ENCODE measurements at places on chromosomes 13 and 19.

GRCh38 chr13:74450964-74451363 lies 316.8 kb upstream of the KLF12 start:
- no peak for DNase-seq

DNA sequence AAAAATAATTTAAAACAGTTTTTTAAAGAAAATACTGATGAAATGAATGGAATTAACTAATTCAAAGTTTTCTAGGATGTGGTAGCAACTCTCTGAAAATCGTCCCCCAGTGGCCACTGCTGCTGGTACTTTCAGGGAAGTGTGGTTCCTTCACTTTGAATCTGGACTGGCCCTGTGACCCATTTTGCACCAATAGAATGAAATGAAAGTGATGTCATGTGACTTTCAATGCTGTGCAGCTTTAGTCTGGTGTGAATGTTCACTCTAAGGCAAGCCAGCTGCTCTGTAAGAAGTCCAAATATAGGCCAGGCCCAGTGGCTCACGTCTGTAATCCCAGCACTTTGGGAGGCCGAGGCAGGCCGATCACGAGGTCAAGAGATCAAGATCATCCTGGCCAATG lies 26.4 kb upstream of the HNRNPA1L2 start:
- no peak for DNase-seq

GRCh38 chr19:33849551-33850147 lies 53.0 kb downstream of the KCTD15 start:
- DNase-seq, result no peak

GRCh38 chr19:24064175-24064574 lies 22.8 kb upstream of the ZNF254 start:
- DNase-seq, result no peak

- DNase-seq, result no peak
Measured at GRCh38 chr19:29855741-29856500, 44.1 kb downstream of the CCNE1 start.

- no peak for DNase-seq
Measured at GRCh38 chr13:67614013-67614412, 383.9 kb upstream of the PCDH9 start.

- no peak for DNase-seq
Measured at GRCh38 chr13:111245576-111246384, 74.7 kb upstream of the TEX29 start.

GRCh38 chr13:58978331-58978730 lies 1185.4 kb downstream of the DIAPH3 start:
- DNase-seq, result no peak

DNA sequence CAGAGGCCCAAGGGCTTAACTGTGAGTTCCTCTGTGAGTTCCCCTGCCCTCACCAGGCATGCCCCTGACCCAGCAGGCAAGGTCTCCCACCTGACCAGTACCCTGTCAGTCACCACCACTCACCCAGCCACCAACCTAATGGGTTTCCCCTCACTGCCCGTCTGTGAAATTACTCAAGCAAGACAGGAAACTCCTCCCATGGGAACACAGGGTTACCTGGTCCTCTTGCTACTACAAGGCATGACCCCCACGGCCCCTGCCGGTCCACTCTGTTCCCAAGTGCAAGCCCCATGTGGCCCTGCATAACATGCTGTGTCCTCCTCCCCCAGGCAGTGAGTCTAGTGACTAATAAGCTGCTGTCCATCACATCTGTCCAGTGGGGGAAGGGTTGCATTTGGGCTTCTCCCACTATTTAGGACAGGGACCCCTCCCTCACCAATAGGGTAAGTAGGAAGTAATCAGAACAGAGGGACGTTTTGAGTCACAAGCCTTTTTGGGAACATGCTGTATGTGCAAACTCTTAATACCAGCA lies 8.0 kb upstream of the DHRS12 start:
- no peak for DNase-seq

DNA sequence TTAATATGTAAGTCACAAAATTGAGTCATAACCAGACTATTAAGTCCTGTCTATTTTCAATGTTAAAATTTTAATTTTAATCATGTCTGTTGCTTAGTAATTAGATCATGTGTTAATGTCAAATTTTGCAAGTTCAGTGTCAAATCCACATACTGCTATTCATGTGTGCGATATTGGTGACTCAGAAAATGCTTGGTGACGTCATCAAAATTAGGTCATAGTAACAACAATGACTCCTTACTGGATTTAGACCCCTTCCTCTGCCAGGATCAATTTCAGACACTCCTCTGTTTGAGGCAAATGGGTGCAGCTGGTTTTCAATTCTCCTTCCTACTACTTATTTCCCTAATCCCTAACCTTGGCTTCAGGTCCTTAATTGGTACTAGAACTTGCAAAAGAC lies 1394.3 kb upstream of the SLC10A2 start:
- no peak for DNase-seq

DNA sequence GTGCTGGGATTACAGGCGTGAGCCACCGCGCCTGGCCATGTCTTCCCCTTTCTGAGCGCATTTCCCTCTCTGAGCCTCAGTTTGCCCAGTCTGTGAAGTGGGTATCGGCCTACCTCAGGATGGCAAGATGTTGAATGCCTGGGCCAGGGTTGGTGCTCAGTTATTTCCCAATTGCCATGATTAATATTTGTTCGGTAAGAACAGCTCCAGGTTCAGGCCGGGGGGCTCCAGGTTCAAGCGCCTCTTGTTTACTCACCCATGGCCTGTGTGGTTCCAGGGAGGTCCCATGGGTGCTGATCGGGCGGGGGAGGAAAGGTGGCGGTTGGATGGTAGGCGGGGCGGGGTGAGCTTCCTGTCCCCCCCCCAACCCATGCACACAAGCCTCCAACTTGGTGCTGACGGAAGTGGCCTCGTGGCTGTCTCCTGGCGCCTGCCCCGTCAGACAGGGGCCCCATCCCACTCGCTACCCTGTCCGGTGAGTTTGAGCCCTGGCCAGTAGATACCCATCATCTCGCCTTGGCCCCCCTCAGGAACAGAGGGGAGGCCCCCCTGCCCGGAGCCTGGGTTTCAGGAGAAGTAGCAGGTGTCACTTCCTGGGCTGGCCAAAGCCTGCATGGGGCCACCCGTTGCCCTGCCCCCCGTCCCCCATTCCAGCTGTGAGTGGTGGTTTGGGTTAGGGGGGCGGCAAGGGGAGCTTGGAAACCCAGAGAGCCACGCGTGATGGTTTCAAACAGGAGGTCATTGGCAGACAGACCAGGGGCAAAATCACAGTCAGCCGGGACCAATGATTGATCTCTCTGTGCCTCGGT lies at the start of gene FCHO1:
Gene FCHO1 (plus strand): TSS at position 375 of the 809 bp plus-strand sequence. CDS start 3,688 bp downstream, outside the sequence.
- no peak for DNase-seq

DNA sequence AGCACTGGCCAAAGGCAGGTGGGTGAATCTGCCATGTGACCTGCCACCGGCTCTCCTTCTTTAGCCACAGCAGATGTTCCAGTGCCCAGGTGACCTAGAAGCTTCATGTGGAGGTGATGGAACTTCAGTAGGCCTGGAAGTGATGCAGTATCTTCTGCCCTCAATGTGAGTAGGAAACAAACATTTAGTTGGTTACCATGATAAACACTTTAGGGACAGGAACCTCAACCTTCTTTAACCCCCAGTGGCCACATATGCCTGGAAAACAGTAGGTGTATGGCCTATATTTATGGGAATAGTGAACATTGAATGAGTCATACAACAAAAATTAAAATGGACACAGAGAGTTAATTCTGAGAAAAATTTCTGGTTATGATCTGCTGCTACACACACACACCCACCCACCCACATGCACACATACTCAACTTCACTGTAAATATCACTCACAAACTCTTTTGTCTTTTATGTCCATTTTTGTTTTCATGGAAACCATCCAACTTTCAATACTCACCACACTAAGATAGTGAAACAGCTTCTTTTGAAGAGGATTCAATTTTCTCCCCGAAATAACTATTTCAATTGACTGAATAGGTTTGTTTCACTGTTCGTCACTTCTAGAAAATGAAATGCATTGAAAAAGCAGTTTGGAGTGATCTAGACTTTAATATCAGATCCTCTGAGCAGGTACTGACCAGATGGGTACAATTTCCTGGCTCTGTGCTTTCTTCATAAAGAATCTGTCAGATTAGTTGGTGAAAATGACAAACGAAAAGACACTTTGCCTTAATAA lies 97.3 kb downstream of the STARD13 start:
- DNase-seq, result no peak

DNA sequence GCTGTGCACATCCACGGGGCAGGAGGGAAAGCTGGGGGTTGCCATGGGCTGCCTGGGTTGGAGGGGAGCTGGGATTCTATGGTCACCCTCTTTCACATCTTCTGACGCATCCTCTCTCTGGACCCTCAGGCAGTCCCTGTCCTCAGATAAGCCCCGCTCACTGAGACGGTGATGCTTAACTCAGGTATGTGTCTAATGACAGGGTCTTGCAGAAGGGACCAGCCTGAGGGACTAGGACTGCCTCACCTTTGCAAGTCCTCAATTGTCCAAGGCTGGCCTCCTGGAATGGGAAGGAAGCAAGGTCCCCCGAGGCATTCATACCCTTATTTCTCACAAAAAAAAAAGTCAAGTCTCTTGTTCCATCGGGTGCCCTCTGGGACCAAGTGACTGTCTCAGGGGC lies 37.7 kb upstream of the CCNE1 start:
- DNase-seq, result no peak

DNA sequence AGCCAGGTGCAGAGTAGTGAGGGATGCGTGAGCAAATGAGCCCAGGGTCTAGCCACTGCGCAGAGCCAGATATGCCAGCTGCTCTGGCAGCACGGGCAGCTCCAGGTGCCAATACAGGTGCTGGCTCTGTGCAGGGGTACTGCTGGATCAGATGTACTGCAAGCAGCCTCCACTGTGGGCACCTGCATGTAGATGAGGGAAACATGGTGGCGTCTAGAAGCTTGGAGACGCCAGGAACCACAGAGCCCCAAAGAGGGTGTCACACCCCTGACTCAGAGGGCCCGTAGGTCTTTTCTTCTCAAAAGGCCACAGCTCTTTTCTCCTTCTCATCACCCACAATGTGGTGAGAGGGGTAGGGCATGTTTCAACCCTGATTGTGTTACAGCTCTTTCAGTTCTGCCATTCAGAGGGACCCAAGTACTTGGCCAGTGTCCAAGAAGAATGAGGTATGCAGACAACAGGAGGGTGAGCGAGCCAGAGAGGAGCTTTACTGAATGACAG lies 244.4 kb upstream of the SLITRK1 start:
- no peak for DNase-seq

GRCh38 chr13:22744688-22745452 lies 435.9 kb upstream of the SGCG start:
- no peak for DNase-seq

DNA sequence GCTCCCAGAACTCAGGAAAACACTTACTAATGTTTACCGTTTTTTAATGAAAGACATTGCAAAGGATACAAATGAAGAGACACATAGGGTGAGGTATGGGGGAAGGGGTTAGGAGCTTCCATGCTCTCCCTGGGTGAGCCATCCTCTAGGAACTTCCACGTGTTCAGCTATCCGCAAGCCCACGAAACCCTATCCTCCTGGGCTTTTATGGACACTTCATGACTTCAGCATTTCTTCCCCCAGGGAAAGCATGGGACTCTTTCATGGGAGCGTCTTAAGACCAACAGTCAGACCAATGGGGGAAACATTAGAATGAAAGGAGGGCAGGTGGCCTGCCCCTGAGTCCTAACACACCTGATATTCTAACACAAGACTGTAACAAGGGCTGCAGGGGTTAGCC lies 6.6 kb upstream of the ESD start:
- no peak for DNase-seq

- DNase-seq, result no peak
Measured at GRCh38 chr13:23956106-23956505, 58.8 kb upstream of the C1QTNF9B start.

GRCh38 chr19:19672816-19673215 lies 4.2 kb downstream of the ZNF101 start:
- no peak for DNase-seq

DNA sequence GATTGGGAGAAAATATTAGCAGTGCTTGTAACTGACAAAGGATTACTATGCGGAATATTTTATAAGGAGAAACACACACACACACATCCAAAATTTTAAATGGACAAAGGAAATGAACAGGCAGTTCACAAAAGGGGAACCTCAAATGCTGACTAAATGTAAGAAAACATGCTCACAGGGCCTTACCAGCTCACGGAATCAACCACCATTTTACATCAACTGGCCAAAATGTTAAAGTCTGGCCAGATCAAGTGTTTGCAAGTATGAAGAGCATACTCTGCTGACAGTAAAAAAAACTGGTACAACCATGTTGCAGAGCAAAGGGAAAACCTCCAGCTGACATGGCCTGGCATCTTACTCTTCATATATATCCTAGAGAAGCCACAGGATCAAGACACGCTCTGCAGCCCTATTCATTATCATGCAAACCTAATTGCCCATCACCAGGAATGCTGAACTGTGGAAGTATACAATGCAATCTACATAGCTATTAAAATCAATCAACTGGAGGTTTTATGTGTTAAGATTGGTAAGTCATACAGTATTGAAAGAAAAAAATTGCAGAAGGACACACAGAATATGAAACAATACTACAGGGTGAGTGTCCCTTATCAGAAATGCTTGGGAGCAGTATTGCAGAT lies 124.4 kb downstream of the RNF17 start:
- no peak for DNase-seq

DNA sequence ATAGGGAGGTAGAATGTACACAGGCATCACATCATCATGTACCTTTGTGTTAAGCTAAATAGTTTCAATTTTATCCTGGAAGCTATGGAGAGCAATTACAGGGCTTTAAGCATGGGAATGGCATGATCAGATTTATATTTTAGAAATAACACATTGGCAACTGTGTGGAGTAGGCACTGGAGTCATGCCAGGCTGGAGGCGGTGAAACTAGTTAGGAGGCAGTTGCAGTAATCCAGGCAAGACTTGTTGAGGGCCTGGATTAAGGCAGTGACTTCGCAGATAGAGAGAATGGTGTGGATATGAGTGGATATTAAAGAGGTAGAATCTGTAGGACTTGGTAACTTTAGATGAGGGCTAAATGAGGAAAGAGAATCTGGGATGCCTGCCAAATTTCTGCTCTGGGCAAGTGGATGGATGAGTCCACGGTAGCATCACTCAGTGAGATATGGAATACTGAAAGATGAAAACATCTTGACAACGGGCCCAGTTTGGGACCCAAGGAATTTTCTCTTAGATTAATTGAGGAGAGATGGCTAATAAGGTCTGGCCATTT lies 506.2 kb downstream of the FGF9 start:
- DNase-seq, result no peak

DNA sequence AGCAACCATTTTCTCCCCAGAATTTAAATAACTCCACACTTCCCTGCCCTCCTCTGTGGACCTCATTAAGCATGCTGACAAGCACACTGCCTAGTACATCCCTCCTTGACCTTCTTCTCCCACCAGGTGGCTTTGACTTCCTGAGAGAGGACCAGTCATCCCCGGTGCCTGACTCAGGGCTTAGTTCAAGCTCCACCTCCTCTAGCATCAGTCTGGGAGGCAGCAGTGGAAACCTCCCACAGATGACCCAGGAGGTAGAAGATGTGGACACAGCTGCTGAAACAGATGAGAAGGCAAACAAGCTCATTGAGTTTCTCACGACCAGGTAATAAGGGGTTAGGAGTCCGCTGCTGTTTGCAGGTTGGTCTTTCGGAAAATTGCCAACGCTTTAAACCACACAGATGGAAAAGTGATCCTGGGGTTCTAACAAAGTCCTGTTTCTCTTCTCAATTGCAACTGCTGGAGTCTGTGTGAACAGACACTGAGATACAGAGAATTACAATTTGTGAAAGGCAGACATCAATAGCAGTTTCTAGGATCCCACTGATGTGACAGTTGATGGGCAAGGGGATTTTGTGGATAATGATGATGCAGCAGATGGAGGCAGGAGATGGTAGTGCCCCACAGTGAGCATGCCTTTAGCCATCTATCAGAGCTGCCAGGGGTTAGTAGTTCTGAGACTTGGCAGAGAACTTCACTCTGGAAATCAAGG lies 86.7 kb downstream of the ZAR1L start:
- no peak for DNase-seq
